ENCODE measurements at places on chromosomes 12 and 14. TPM values are rescaled to one million over a fixed set of nuclear protein-coding genes. Genes with fewer than 3 reads are reported as not detected.
A peak's percentile ranks its signal among the peaks of the same experiment; 100 is the strongest.

The SYCP3 gene
- 0.07 TPM for total RNA-seq

The LHX5 gene
- not detected for total RNA-seq

The PZP gene
- not detected for total RNA-seq

The CELA1 gene
- total RNA-seq = not detected

The PRICKLE1 gene
- total RNA-seq = 51.7 TPM

The DNAH10 gene
- 0.03 TPM for total RNA-seq

The FGF6 gene
- total RNA-seq = not detected

The INSM2 gene
- not detected for total RNA-seq

DNA sequence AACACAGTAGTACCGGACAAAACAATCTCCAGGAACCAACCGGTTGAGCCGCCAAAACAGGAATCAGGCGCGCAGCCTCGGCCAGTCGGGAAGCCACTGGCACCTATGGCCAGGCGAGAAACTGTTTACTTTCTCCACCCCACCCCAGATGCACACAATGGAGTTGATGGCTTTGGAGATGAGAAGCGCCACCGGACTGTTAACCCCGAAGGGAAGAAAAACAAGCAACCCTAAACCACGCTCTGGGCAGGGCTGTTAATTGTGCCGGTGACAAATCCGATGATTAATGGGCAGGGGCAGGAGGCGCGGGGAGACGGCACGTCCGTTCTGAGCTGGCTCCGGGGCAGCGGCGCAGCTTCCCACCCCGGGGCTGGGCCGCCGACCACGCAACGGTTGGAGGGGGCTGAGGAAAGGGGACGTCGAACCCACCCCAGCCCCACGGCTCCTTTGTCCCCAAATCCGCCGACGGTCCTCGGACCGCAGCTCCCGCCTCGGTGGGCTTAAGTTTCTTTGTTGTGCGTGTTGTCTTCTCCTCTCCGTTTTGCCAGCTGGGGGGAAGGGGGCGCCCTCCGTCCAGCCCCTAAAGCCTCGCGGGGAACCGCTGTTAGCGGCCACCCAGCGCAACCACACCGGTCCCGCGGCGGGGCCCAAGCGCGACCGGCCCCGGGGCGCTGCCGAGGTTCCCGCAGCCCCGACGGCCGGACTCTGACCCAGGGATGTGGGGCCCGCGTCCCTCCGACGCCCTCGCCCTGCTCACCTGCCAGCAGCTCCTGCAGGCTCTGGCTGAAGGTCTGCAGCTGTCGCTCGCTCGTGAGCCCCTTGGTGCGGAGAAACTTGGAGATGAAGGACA lies 790 bp downstream of the BTG1 start:
- peak; percentile 40 for DNase-seq

DNA sequence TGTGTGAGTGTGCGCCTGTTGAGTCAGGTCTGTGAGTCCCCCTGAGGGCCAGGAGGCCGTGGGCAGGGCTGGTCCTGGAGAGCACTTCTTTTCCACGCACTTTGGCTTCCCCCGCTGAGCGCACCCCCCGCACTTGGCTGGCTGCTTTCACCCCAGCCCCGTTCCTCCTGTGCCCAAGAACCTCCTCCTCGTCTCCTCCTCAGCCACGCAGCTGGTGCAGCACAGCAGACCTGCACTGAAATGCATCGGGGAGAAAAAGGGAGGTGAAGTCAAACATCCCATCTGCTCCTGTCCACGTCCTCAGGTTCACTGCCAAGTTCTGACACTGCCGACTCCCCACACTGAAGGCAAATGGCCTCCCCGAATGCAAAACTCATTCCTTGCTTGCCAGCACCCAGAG lies 362.7 kb upstream of the SFSWAP start:
- DNase-seq = no peak

DNA sequence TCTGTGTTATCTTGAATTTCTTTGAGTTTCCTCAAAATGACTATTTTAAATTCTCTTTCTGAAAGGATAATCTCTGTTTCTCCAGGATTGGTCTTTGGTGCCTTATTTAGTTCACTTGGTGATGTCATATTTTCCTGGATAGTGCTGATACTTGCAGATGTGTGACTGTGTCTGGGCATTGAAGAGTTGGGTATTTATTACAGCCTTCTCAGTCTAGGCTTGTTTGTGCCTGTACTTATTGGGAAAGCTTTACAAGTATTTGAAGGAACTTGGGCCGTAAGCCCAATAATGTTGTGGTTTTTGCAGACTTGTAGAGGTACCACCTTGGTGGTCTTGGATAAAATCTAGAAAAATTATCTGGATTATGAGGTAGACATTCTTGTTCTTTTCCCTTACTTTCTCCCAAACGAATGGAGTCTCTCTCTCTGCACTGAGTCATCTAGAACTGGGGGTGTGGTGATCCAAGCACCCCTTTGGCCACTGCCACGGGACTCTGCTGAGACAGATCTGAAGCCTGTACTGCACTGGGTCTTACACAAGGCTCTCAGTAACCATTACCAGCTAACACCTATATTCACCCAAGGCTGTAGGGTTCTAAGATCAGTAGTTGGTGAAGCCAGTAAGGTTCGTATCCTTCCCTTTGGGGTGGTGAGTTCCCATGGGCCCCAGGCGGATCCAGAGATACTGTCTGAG lies 703.7 kb upstream of the MGAT4C start:
- DNase-seq = no peak

DNA sequence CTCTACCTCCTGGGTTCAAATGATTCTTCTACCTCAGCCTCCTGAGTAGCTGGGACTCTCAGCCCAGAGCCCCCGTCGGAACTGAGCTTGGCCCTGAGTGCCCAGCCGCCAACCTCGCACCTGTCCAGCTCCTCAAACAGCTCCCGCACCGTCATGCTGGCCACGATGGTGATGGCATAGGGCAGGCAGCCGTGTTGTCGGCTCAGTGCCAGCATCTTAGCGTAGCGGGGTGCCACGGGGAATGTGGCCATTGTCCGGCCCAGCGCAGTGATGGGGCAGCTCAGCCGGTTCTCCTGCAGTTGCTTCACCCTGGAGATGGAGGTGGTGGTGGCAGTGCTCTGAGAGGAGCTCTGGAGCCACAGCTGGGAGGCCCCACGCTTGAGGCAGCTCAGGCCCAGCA lies 32.4 kb downstream of the DHX37 start:
- no peak for DNase-seq

- no peak for DNase-seq
Measured at GRCh38 chr12:14913381-14913781, 25.0 kb downstream of the ERP27 start.

- DNase-seq = no peak
Measured at GRCh38 chr14:103898204-103898603, 30.1 kb upstream of the TDRD9 start.

- no peak for DNase-seq
Measured at GRCh38 chr14:35384455-35385041, 20.0 kb downstream of the NFKBIA start.

DNA sequence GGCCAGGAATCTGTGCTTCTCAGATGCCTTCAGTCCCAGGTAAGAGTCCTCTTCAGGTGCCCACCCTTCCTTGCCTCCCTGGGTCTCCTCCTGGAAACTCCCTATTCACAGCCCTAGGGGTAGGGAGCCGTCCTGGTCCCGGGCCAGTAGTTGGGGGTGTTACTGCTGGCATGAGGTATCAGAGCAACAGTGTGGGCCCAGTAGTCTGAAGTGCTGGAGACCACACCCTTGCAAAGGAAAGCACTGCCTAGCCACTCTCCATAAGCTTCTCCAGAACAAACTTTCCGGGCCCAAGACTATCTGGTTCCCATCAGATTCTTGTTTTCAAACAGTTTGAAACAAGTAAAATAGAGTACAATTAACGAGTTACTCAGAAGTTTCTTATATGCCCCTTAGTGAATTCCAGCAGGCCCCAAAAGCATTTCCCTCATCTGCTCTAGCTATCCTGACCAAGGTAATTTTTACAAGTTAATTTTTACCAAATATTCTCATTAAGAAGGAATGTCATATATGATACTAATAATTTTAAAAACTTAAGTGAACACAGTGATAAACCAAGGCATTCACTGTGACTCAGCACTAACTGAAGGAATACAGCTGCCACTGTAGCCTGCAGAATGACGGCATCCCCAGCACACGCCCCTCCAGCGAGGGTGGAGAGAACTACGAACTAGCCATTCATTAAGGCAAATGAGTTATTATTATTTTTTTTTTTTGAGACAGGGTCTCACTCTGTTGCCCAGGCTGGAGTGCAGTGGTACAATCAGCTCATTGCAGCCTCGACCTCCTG lies 49.4 kb downstream of the MOK start:
- no peak for DNase-seq

DNA sequence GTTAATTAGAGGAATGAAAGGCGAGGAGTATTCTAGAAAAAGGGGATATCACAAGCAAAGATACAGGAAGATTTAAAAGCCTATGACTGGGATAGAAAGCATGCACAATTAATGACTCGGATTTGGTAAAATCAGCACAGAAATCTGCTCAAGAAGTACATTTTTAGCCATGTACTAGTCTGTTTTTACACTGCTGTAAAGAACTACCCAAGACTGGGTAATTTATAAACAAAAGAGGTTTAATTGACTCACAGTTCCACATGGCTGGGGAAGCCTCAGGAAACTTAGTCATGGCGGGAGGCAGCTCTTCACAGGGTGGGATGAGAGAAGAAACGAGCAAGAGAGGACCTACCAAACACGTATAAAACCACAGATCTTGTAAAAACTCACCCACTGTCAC lies 716.3 kb upstream of the MDGA2 start:
- no peak for DNase-seq

GRCh38 chr12:68158432-68158831 lies 1.1 kb downstream of the IFNG start:
- peak; percentile 78 for DNase-seq

- DNase-seq = no peak
Measured at GRCh38 chr14:50070230-50070629, 46.1 kb downstream of the VCPKMT start.

DNA sequence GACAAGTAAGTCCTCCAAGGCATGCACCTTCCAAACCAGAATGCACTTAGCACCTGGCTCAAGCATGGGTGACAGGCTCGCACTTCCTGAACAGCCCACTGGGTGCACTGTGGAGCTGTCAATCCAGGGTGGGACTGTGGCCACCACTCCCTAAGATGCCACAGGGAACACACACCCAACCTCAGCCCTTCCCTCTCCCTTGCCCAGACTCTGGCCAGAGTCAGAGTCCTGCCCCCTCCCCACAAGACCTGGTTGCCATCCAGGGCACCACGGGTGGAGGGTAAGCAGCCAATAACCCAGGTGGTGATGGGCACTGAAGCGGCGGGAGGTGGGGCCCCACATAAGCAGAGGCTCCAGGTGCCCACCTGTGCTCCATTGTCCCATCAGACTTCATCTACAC lies 160.6 kb downstream of the MYRFL start:
- DNase-seq = peak; percentile 62

- DNase-seq = no peak
Measured at GRCh38 chr12:54159589-54159988, 29.2 kb downstream of the SMUG1 start.

GRCh38 chr14:61977217-61977616 lies 215.0 kb downstream of the SNAPC1 start:
- DNase-seq = no peak

GRCh38 chr14:23512156-23512555 lies 39.4 kb downstream of the ZFHX2 start:
- peak; percentile 13 for DNase-seq

DNA sequence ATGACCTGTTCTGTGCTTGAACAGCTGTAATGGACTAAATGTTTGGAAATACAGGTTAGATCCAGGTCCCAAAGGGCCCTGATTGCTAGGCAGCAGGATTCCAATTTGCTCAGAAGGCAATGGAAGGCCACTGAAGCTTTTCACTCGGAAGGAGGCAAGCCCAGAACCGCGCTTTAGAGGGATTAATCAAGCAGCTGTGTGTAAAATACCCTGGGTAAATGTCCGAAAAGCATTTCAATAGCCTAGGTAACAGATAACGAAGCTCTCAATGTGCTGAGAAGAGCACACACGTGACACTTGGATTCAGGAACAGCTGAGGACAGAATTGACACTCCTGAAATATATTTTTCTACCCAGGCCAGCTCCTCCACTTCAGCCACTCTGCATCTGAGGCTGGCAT lies 436.1 kb downstream of the TMEM132D start:
- DNase-seq = no peak

- peak; percentile 79 for DNase-seq
Measured at GRCh38 chr12:26691234-26691970, 141.6 kb downstream of the ITPR2 start.

DNA sequence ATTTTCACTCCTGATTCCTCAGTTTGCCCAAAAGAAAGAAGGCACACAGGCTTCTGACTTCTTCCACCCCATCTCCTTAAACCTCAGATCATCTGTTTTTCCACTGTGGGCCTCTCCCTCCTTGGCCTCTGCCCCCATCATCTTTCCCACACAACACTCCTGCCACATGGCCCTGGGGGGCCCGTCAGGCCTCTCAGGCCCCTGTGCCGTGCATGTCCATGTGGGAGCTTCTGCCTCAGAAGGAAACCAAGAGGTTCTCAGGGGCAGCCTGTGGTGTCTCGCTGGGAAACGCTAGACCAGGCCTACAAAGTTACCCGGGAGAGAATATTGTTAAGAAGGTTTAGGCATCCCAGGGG lies 8.0 kb downstream of the KLHL33 start:
- no peak for DNase-seq

- DNase-seq = no peak
Measured at GRCh38 chr14:103765526-103765925, 49.9 kb downstream of the ZFYVE21 start.

GRCh38 chr14:103290494-103290893 lies 43.5 kb upstream of the EIF5 start:
- DNase-seq = no peak

DNA sequence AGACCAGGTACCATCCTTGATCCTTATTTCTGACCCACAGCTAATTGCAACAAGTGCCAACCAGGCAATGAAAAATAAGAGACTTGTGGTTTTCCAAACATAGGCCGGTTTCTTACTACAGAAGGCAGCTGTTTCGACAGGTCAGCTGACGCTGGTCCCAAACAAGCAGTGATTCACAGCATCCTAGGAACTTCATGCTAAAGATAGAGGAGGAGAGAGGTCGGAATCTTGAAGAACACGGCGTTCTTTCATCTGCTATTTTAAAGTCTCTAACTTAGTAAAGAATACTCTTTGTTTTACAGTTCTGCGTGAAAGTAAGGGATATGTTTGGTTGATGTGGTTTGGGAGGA lies 28.1 kb upstream of the ADGRD1 start:
- no peak for DNase-seq

DNA sequence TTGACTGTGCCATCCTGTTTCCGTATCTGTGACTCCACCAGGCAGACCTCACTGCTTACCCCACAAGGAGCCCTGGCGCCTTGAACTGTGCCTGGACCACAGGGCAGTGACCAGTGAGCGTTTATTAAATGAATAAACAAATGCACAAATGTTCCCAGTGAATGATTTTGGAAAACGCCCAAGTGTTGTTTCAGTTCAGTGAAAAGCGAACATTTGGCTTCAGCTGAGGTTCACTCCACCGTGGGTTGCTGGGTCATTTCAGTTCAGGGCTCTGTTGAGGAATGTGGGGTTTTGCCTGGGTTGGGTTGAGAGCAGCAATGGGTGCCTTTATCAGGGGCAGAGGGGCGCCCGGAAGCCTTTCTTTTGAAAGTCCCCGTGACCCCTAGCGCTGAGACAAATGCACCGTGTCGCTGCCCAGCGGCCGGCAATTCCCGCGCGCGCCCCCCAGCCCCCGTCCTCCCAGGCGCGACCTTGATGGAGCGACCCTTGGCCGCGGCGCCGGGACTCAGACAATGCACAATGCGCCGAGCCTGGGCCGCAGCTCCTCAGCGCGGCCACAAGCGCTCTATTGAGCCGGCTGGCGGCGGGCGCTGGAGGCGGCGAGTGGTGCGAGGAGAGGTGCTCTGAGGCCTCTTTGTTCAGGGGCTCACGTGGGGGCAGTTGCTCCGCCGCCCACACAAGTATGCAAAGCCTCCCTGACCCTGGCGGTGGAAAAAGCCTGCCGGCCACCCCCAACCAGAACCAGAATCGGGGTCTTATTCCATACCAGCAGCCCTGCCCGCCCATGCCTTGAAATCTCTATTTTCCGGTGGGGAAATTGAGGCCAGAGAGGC lies 40.5 kb upstream of the CLMN start:
- peak; percentile 80 for DNase-seq
